GM12878 (cell line): ENCODE measurements at places on chromosomes 3 and 15. TPM values are rescaled to one million over a fixed set of nuclear protein-coding genes. Genes with fewer than 3 reads are reported as not detected.

- DNase-seq: no peak
These were observed 34.9 kb upstream of the NRROS start for GRCh38 chr3:196604548-196604947.

DNA sequence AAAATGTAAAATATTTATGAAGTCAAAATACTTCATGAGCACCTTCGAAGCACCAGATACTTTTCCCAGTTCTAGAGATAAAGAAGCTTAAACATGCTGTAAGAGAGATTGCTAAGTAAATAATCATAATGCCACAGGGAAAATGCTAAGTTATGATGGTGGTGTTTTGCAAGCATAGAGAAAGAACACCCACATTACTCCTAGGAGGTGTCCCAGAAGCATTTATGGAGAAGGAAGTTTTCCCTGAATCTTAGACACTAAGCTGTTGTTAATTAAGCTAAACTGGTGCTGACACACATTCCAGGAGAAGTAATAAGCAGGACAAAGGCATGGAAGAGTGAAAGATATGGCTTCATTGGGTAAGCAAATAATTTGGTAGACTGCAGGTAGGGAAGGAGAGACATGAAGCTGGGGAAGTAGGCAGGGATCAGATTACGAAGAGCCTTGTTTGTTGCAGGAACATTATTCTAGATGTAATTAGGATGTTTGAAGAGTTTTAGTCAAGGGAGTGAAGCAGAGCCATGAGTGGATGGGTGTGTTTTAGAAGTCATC is 40.4 kb upstream of the CHMP2B start:
- DNase-seq: no peak

DNA sequence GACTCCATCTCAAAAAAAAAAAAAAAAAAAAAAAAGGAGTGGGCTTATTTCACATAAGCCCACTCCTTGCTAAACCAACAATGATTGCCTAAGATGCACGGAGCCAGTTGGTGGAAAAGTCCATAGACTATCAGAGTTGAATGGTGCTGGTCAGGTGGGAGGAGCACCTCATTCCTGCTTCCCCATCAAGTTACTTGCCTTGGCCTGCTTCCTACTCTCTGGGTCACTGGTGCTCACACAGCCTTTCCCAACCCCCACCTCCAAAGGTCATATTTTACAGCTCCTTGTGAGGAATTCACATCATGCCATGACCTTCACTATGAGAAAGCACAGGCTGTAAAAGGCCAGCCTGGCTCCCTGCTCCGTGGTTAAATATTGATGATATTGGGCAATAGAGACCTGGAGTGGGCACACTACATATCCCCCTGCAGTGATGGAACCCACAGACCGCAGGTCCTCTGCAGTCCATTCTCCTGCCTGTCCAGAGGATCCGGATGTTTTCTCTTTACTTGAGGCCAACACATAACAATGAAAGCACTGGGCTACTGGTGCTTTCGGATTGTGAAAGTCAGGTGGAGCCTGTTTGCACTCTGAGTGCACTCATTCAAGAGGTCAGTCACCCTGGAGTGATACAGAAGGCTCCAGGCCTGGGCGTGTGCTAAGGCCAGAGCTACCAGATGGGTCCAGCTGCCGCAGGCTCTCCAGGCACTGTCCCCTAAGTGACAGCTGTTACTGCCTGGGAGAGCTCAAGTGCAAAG is at the start of gene SLC51B:
TSS of gene SLC51B (plus strand) at position 664 of the 758 bp plus-strand sequence. CDS start 4,618 bp downstream, outside the sequence.
- no peak for DNase-seq

GRCh38 chr3:112718516-112718915 is 77.6 kb upstream of the CCDC80 start:
- DNase-seq: no peak

- no peak for DNase-seq
These were observed 58.4 kb downstream of the SLC25A26 start for GRCh38 chr3:66279168-66279567.

GRCh38 chr3:52704611-52705437 is 767 bp downstream of the GLT8D1 start:
- DNase-seq: no peak

DNA sequence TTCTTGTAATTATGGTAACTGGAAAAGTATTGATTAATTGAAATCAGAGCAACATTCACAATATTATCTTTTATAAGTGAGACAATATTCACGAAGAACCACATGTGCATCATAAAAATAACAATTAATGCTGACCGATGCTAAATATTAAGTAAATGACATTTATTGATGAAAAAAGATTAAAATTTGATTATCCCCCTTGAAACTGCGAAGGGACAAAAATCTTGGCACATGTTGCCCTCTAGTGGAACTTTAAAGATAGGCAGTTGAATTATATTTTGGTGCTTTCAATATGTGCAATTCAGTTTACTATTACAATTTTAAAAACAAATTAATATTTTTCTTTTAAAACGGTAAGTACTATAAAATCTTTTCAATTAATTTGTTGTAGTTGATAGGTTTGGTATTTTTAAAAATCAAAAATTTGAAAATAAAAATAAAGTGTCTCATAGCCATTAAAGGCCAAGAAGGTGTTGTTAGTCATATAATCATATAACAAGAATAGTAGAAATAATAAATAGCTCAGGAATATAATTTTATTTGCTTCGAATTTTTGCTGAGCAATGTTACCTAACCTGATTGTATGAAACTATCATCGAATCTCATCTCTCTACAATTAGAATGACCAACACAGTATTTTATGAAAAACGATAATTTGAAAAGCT is 270.2 kb downstream of the ROBO1 start:
- no peak for DNase-seq

DNA sequence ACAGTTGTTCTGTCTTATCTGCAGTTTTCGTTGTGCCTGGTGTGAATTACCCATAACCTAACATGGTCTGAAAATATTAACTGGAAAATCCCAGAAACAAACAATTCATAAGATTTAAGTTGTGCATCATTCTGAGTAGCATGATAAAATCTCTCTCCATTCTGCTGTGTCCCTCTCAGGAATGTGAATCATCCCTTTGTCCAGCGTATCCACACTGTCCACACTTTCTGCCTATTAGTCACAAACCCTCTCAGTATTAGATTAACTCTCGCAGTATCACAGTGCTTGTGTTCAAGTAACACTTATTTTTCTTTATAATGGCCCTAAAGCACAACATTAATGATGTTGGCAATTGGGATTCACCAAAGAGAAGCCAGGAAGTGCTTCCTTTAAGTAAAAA is 203.2 kb downstream of the CGGBP1 start:
- no peak for DNase-seq

The CCDC33 gene
- 4.1 and 4.9 TPM in 2 replicates for total RNA-seq
